ENCODE measurements at places on chromosomes 7 and 10.

- no peak for DNase-seq
Measured at GRCh38 chr7:95766657-95767056, 5.7 kb upstream of the DYNC1I1 start.

- DNase-seq: no peak
Measured at GRCh38 chr7:73470208-73470607, 36.6 kb downstream of the FZD9 start.

DNA sequence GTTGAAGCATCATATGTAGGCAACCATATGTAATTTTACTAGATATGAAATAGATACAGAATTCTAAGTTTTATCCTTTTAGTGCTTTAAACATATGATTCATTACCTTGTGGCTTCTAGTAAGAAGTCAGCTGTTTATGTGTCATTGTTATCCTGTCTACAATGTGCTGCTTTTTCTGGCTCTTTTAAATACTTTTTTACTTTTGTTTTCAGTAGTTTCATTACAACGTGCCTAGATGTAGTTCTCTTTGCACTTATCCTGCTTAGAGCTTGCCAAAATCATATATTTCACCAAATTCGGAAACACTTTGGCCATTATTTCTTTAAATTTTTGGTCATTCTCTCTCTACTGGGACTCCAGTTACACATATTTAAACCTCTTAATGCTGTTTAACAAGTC is 26.4 kb downstream of the YAE1 start:
- DNase-seq: no peak

DNA sequence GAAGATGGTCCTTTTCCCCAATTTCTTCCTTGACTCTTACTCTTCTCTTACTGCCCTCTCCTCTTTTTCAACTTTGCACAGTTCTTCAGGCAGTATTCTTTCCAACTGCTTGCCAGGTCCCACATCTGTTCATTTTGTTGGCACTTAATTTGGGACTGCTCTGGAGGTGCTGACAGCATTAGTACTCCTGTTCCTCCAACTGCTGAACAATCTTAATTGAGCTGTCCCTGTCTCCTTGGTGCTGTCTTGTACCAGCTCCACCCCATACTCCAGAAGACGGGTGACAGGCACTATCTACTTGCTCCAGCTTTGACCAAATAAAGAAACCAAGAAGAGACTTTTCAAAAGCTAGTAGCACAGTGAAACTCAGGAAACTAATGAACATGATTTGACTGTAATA is 160.0 kb downstream of the PDE1C start:
- DNase-seq: no peak

DNA sequence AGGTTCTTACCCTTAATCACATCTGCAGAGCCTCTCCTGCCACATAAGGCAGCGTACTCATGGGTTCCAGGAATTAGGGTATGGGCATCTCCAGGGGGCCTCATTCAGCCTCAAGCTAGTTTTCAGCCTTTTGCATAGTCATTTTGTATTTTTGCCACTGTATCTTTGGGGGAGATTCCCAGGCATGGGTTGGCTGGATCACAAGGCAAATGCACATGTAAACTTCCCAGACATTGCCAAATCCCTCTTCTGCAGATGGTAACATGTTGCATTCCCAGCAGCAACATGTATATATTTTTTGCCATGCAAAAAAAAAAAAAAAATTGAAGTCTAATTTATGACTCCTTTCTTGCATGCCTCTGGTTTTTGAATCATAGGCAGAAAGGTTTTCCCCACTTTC is 595.4 kb upstream of the FOXK1 start:
- no peak for DNase-seq

DNA sequence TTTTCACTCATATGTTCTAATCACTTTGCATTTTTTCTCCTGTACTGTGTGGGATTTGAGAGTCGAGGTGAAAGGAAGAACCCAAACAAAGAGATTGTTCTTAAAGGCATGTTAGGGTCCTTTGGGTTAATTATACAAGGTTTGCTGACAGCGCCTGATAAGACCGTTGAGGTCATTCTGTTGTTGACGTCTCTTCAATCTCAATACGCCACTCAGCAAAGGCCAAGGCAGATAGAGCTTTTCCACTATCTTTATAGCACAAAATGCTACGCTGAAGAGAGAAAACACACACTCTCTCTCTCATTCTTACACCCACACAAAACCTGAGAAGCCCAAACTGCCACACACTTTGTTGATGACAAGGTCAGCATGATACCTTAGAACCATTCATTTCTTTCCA is 228.7 kb downstream of the CNTNAP2 start:
- no peak for DNase-seq

GRCh38 chr7:106167439-106168136 is 55.5 kb upstream of the SYPL1 start:
- DNase-seq: no peak

GRCh38 chr10:51000164-51000563 is 74.1 kb upstream of the PRKG1 start:
- DNase-seq: no peak

Data from activated CD8-positive, alpha-beta memory T cell treated with anti-CD3 and anti-CD28 coated beads, Interleukin-2, amount 50 U/mL, for 48 hours (primary cell).